Omental fat pad (tissue), 4 donors: ENCODE measurements at places on chromosomes 12 and 14. TPM values are rescaled to one million over a fixed set of nuclear protein-coding genes. Genes with fewer than 3 reads are reported as not detected.

APOF gene
- not detected for total RNA-seq

NOVA1 gene
- 13.8 TPM for total RNA-seq

PRPH gene
- total RNA-seq: 1.4 TPM

KLRB1 gene
- 3.5 TPM for total RNA-seq

RECQL gene
- 30.6 TPM for total RNA-seq

TAS2R46 gene
- total RNA-seq: 1.5 TPM
